CD4-positive, alpha-beta T cell treated with Interleukin-6 at 100 ng/mL for 8 hours (primary cell): ENCODE measurements at places on chromosomes 2 and 18.

DNA sequence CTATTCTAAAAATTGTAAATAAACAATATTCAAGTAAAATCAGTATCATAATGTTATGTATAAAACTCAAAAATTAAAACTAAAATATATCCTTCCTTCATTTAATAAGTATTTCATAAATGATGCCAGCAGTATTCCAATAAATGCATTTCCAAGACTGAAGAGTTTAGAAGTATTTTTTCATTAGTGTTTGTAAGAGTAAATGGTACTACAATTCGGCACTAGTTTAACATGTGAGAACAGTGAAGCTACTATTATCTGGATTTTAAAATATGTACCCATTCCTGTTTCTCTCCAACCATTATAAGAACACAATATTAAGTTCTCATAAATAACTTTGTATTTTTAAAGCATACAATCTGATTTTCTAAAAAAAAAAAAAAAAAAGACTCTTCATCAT, 3.3 kb downstream of the BAZ2B start:
- no peak for DNase-seq

DNA sequence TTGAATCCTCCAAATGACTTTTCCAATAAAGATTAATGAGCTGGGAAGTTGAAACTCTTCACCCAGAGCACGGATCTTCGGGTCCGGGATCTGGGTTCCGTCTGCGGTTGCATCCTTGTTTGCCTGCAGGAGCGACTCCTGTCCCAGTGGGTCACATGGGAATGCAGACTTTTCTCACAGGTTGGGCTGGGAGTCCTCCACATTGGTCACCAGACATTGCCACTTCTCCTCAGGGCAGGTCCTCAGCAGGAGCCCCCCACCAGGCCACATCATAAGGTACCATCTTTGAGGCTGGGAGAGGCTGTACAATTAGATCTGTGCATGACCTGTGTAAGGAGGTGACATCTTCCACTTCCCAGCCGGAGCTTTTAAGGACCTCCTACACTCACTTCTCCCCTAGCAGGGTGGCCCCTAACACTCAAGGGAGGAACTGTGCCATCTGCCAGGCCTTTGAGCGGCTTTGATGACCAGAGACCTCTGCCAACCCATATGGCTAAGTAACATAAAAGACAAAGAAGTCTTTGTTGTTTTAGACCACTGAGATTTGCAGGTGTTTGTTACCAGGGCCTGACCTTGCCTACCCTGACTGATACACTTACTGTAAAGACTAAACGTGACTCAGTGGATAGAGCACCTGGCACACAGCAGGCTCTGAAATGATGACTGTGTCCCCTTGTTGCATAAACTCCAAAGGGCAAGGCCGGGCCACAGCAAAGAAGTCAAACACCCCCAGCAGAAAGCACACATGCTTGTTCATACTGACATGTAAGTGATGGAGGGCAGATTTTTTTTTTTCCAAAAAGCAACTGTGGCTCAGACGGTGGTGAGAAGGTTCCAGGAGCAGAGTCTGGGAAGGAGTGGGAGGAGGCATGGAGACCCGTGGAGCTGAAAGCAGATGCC, 7.9 kb upstream of the TEX51 start:
- DNase-seq: no peak

DNA sequence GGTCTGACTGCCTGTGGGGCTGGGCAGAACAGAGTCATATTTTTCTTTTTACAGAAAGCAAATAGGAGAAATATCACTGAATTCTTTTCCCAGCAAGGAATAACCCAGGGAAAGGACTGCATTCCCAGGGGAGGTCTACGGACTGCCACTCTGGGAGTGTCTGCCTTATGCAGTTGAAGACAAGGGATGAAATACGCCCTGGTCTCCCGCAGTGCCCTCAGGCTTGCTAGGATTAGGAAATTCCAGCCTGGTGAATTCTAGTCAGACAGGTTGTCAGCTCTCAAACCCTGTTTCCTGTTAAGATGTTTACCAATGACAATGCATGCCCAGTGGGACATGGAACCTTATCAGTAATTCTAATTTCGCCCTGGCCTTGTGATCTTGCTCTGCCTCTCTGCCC, 30.3 kb upstream of the PDK1 start:
- DNase-seq: no peak

DNA sequence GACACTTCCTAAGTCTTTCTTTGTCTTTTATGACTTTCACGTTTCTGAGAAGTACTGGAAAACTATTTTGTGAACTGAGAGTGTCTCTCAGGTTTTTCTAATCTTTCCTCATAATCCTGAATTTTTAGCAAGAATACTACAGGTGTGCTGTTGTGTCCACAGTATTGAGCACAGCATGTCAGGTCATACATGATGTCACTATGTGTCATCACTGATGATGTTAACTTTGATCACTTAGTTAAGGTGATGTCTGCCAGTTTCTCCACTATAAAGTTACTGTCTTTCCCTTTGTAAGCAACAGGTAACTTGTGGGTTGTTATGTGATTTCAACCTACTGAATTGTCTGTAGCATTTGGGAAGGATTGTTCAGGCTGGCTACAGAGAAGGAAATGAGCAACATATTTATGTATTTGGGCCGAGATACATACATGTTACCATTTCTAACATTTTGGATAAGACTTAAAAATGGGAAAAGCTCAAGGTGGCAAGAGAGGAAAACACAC, 11.1 kb downstream of the MATN3 start:
- no peak for DNase-seq

- DNase-seq: no peak
Measured at GRCh38 chr18:77141401-77142118, 9.0 kb upstream of the MBP start.

GRCh38 chr18:8426401-8426800, 182.8 kb upstream of the RAB12 start:
- no peak for DNase-seq

GRCh38 chr2:27960237-27960912, 69.8 kb downstream of the BABAM2 start:
- peak; percentile 8 for DNase-seq

- no peak for DNase-seq
Measured at GRCh38 chr2:239212929-239213642, 187.7 kb downstream of the HDAC4 start.

- no peak for DNase-seq
Measured at GRCh38 chr18:78199002-78199401, 780.6 kb upstream of the SALL3 start.

GRCh38 chr2:208020253-208020652, 5.1 kb downstream of the PLEKHM3 start:
- DNase-seq: no peak

- no peak for DNase-seq
Measured at GRCh38 chr2:215981115-215981514, 32.2 kb downstream of the MREG start.

DNA sequence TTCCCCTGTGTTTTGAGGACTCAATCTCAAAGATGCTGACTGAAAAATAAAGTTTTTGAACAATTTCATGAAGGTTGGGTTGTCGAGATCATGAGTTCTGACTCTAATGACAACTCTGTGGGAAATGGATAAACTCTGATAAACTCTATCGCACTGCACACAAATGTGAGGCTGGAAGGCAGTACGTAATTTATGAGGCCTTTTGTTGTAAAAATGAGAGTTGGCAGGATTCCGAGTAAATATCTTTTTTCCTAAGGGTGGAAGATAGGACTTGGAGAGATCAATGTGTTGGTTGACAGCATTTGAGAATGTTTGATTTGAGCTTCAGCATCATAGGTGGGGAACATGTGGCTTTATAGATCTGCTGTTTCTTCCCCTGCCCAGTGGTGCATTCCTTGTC, 90.4 kb downstream of the SPTBN1 start:
- DNase-seq: no peak

- DNase-seq: peak; percentile 67
Measured at GRCh38 chr2:38709567-38710194, 41.5 kb downstream of the SRSF7 start.

GRCh38 chr18:74242438-74243096, 49.2 kb downstream of the CYB5A start:
- DNase-seq: no peak

GRCh38 chr2:42087137-42087856, 39.5 kb downstream of the PKDCC start:
- no peak for DNase-seq

GRCh38 chr2:33494877-33495641, 18.6 kb downstream of the RASGRP3 start:
- DNase-seq: no peak

DNA sequence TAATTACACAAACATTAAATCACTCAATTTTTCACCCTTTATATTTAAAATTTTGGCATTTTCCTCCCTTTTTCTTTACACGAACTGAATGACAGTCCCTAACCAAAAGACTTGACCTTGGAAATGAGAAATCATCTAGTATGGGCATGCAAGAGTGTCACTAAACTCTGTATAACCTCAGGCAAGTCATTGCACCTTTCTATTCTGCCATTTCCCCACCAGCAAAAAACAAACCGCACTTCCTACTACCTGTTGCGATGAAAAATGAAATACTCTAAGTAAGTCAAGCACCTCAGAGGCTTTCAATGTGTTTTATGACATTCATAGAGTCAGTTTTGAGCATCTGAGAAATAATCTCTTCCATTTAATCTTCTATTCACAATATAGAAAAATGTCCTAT, 44.1 kb downstream of the ANKRD44 start:
- DNase-seq: peak; percentile 58

DNA sequence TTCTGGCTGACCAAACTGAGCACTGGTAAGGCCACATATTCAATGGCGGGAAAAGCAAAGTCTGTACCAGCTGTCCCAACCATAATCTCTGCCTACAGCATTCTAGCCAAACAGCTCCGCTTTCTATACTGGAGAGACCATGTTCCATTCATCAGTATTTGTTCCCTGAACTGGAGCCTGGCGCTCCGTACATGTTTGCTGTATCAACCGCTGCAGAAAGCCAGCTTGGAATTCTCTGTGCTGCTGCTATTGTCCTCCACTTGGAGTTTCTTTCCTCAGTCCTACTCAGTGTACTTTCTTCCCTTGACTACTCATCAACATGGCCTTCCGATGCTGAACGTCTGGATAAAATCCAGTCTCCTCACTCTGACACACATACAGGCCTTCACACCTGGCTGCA, 1.9 kb downstream of the COA5 start:
- no peak for DNase-seq

GRCh38 chr2:104318001-104318665, 535.8 kb upstream of the POU3F3 start:
- no peak for DNase-seq

DNA sequence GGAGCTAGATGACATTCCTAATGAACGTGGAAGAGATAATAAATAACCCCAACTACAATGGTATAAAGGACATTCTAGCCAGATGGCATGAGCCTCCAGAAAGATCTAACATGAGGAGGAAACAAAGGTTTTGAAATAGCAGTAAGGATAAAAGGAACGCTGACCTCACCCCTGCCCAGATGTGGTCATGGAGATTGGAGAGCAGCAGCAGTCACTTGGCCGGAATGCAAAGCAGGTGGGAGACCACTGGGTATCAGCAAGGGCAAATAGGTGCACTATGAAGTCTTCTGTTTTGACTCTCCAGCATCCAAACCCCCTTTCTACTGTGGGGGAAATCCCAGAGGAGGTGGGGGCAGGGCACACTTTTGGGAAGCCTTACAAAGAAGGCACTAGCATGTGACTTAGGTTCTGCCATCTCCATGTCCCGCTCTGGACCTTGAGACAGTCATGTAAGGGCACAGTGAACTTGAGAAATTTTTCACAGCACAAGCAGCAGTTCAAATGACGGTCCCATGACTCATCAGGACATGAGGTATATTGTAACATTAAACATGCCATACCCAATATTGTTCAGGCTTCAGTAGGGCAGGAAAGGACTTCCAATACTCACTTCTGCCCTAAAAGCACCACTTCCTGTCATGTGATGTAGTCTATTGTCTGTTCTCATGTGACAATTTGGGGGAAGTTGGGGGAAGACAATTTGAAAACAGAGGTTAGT, 55.2 kb downstream of the METTL4 start:
- peak; percentile 15 for DNase-seq

GRCh38 chr2:38122344-38122743, 46.4 kb upstream of the CYP1B1 start:
- no peak for DNase-seq

DNA sequence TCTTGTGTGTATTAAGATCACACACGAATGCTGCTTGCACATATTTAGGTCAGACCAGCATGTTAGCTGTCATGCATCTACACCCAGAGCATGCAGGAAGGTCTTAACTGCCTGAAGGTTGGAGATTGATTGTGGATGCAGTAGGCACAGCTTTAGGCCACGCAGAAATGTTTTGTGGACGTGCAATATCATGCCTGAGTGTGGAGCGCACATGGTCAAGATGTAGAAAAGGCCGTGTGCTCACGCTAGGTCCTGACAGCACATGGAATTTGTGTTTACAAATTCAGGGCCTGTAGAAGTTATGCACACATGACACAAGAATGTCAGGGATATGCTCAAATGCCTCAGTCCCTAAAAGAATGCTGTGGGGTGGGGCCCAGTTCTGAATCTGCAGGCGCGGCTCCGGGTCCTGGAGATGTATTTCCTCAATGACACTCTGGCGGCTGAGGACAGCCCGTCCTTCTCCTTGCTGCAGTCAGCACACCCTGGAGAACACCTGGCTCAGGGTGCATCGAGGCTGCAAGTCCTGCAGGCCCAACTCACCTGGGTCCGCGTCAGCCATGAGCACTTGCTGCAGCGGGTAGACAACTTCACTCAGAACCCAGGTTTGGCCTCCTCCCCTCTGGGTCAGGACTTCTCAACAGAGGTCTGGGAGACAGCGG, 27.9 kb downstream of the MARCO start:
- no peak for DNase-seq

- DNase-seq: no peak
Measured at GRCh38 chr2:49831698-49832367, 677.5 kb upstream of the FSHR start.

DNA sequence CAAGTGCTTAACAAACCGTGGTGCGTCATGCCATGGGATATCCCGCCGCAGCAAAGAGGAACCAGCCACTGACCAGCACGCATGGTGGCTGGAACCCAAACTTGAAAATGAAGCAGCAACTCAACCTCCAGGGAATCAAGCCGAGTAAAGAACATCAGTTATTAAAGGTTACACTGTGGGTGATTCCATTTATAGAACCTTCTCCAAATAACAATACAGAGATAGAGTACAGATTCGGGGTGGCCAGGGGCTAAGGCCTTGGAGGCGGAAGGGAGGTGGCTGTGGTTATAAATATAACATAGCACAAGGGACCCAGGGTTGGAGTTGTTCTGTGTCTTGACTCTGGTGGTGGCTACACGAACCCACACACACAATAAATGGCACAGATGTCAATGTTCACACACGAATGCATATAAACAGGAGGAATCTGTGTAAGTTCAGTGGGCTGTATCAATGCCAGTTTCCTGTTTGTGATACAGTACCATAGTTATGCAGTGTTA, 123.1 kb downstream of the EIPR1 start:
- no peak for DNase-seq

- no peak for DNase-seq
Measured at GRCh38 chr2:127525691-127526131, 578 bp downstream of the IWS1 start.

DNA sequence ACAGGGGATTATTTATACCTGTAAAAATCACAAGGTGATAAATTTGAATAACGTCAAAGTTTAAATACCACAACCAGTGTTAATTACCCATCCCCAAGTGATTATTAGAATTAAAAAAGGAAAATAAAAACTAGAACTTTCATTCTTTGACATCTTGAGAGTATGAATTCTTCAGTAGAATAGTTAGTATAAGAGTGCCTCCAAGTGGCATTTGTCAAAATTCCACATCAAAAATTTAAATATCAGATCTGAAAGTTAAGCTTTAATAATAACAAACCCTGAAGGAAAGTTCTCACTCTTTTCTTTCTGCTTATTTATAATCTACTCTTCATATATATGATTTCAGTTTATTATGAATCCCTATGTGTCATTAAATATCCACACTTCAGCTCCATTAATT, 273.7 kb upstream of the KYNU start:
- DNase-seq: no peak
